ENCODE measurements at places on chromosomes 2 and 18.

DNA sequence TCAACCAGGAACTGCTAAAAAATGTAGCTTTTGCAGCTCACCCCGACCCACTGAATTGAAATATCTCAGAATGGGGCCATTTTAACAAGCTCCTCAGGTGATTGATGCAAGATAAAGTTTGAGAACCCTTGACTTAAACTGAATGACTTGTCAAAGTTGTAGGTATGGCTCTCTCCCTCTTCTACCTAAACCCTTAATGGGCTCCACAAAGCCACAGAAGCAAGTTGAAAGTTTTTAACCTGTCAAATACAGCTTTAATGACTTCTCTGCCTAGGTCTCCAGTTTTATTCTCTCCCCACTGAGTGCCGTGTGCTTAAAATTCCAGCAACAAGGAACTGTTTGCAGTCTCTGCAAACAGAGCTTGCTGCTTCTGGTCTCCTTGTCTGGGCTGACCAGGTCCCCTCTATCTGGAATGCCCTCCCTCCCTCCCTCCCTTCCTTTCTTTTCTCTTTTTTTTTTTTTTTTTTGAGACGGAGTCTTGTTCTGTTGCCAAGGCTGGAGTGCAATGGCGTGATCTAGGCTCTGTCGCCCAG lies 19.7 kb upstream of the RNF125 start:
- no peak for DNase-seq

- DNase-seq = no peak
Observed at GRCh38 chr18:63505566-63506335, 29.0 kb downstream of the SERPINB5 start.

DNA sequence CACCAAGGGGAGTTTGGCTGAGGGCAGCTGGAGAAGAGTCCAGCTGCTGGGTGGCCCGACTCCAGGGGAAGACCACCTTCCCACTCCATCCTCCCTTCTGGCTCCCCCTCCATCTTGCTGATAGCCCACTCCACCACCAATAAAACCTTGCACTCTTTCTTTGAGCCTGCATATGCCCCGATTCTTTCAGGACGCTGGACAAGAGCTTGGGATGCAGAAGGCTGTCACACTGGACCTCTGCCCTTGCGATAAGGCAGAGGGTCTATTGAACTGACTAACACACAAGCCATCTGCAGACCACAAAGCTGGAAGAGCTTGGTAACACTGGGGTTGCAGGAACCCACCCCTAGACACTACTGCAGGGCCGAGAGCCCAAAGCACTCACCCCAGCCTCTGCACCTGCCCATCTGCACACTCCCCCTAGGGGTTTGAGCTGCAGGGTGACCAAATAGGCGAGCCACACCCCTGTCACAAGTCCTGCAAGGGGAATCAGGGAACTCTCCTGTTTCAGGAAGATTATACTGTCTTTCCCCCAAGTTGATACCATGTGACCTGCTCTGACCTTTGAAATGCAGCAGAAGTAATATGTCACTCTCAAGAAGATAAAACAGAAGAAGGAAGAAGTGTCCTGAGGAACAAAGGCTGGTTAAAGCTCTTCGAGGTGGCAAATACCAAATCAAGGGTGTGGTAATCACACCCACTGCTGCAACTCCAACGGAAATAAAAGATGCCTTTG lies 70.5 kb downstream of the SMAD4 start:
- no peak for DNase-seq

DNA sequence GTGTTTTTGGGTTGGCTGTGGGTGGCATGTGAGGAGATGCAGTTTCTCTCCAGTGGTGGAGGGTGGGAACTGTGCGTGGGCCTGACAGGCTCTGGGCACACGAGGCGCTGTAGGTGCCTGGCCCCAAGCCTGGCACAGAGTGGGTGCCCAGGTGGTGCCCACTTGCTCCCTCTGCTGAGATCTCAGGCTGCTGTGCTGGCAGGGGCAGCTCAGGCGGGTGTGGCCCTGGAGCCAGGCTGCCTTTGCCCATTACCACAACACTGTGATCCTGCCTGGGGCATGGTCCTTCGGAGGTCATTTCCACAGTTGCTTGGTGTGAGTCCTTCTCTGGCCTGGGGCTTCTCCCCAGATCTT lies 20.4 kb downstream of the TSHZ1 start:
- DNase-seq = no peak

DNA sequence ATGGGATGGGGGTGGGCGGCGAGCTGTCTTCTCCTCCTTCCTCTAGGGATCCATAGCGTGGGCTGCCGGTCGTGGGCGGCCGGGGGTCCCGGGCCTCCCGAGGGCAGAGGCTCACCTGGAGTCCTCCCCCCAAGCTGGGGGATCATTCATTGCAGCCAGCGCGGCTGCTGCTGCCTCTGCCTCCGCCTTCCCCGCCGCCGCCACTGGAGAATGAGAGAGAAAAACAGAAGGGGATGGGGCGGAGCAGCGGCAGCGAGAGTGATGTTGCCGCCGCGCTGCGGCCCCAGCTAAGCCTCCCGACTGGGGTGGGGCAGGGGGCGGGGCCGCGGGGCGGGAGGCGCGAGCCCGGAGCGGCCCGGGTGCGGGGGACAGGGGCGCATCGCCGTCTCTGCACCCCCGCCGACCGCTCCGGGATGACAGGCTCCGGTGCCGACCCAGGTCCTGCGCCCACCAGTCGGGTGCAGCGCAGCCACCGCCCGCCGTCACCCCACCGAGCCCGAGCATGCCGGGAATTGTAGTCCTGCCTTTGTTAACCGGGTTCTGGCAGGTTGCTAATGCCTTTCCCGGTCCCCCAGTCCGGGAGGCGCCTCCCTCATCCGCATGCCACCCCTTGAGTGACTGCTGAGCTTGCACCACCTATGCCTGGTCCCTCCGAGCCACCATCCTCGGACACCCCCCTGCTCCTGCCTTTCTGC lies at the start of gene KIF3C:
TSS of gene KIF3C (minus strand) at position 225 of the 695 bp plus-strand sequence. CDS start 580 bp downstream, outside the sequence.
- peak; percentile 71 for DNase-seq

- no peak for DNase-seq
Observed at GRCh38 chr2:130954873-130955272, 118.2 kb downstream of the ARHGEF4 start.

DNA sequence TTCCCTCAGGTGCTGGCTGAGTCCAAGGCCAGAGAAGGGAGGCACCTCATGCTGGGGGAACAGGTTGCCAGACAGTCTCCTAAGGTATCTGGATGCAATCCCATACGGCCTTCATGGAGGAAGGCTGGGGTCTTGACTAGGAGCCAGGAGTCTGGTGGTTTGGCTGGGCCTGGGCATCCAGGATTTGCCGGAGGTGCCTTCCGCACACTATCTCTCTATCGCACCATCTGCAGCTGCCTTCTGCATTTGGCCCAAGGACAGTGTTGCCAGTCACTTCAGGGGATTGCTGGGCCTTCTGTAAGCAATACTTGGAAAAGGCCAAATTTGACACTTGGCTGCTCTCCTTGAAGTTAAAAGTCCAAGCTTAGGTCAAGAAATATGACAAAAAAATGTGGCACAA lies 327.2 kb downstream of the EN1 start:
- no peak for DNase-seq

DNA sequence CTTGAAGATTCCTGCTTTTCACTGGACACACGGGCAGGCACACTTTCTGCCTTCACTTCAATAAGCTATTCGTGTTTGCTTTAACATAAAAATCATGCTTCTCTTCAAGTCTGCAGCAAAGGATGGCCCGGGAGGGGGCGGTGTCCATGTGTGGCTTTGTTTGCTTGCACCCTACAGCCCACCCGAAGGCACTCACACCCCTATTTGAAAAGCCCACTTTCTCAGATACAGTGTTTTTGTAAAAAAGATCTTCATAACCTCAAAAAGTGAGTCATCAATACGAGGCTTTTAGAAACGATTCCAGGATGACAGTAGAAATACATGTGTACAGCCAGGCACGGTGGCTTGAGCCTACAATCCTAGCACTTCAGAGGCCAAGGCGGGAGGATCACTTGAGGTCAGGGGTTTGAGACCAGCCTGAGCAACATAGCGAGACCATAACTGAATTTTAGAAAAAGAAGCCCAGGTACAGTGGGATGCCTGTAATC lies 36.5 kb upstream of the HPCAL1 start:
- no peak for DNase-seq

- no peak for DNase-seq
Observed at GRCh38 chr2:166117491-166117890, 10.3 kb downstream of the SCN1A start.

- DNase-seq = no peak
Observed at GRCh38 chr2:62727876-62728566, 22.5 kb downstream of the EHBP1 start.

DNA sequence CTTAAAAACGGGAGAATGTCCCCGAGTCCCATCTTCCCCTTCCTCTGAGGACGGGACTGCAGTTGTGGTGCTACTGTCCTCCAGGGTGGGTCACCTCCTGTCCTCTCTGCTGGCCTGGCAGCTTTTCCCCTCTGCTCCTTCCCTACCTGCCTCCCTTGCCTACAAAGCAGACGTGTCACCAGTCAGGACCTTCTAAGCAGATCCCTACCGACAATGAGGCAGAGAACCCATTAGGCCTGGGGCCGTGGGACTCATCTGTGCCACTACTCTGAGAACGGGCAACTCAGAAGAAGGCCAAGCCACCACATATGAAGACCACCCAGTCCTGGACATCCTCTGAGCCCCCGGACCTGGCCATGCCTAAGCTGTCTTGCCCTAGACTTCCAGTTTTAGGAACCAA lies 103.0 kb upstream of the TEX51 start:
- DNase-seq = no peak

DNA sequence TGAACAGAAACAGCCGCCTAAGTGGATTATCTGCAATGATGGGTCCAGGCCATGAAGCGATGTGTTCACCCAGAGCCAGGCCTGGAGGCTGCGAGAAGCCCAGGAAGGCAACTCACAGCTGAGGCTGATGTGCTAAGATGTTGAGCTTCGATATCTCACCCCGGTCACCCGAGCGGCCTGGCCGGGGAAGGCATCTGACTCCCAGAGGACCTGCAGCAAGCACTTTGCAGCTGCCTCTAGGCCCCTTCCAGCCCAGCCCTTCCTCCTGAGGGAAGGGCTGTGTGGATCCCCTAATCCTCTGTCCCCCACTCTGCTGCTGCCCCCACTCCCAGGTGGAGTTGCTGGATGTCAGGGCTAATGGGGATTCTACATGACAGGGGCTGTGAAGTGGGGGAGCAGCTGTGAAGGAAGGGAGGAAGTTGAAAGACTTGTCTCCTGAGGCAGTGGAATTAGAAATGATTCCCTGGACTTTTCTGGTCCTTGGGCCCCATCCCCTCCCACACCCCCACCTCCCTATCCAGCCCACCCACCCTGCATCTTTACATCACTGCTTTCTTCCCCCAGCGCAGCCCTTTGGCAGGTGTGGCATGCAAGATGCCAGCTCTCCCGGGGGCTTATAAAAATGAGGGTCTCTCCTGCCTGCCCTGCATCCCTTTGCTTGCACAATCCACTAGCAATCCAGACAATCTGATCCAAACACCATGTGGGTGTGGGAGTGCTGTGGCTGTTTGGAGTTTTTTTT lies 4.3 kb downstream of the ATP6V1B1 start:
- DNase-seq = no peak

DNA sequence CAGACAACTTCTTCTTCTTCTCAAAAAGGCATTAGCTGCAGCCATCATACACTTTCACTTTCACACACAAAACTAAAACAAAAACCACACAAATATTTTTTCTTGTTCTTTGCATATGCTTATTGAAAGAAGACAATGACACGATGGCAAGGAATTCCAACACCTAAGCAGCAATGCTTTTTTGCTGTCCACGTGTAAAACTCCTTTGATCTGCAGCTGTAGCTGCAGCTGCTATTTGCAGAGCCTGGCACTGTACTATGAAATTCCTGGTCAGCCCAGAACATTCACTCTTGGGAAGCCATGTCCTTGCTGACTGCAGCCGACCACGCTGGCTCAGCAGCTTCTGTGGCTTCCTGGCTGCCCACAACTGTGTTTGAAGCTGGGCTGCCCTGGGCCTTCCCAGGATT lies 316.2 kb downstream of the CDH2 start:
- DNase-seq = no peak
